ENCODE measurements at places on chromosomes 11 and 22.

- DNase-seq = peak; percentile 81
Measured at GRCh38 chr22:30178181-30179126, 68.1 kb downstream of the LIF start.

DNA sequence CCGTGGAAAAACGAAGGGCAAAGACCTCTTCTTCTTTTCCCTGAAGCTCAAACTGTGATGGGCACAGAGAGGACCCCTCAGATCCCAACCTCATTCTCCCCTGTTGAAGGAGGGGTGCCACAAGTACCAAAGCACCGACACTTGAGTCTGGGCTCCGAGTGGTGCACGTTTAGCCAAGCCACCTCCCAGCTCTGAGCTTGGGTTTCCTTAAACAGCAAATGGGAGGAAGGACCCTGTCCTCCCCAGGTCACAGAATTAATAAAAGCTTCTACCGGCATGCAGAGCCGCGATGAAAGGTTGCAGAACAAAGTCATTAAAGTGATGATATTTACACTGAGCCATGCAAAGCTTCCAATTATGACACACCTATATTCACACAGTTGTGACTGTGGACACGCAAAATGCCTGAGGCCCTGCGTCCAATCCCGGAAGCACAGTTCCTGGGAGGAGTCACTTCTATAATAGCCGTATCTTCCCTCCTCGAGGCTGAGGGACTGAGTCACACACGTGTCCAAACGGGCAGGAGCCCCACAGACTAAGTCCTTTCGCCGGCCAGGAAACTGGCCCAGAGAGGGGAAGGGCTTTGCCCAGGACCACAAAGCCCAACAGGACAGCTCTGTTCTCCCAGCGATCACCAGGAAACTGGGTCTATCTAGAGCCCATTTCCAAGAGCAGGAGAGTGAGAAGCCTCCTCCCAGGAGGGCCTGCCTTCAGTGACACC is 922 bp upstream of the CSNK1E start:
- no peak for DNase-seq

DNA sequence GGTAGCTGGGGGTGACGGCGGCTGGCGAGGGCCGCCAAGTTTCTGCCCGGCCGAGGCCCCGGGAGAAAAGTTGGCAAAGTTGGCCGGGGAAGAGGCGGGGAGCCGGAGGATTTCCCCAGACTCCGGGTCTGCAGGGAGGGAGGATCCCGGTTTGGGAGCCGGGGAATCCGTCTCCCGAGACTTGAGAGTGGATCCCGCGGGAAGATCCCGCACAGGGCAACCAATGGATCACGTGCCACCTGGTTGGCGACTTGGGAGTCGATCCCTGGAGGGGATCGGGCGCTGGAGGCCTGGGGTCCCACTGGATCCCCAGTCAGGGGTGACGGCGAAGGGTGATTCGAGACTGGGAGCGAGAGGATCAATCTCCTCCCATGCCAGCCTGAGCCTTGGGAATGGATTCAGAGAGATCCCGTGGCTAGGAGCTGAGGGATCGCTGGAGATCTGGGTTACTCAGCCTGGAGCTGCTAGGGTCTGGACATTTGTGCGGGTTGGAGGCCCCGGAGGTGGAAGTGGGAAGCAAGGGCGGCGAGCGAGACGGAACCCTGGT is 394 bp downstream of the KIAA1671 start:
- DNase-seq = no peak

GRCh38 chr11:112123129-112123528 is 36.5 kb downstream of the SDHD start:
- no peak for DNase-seq

DNA sequence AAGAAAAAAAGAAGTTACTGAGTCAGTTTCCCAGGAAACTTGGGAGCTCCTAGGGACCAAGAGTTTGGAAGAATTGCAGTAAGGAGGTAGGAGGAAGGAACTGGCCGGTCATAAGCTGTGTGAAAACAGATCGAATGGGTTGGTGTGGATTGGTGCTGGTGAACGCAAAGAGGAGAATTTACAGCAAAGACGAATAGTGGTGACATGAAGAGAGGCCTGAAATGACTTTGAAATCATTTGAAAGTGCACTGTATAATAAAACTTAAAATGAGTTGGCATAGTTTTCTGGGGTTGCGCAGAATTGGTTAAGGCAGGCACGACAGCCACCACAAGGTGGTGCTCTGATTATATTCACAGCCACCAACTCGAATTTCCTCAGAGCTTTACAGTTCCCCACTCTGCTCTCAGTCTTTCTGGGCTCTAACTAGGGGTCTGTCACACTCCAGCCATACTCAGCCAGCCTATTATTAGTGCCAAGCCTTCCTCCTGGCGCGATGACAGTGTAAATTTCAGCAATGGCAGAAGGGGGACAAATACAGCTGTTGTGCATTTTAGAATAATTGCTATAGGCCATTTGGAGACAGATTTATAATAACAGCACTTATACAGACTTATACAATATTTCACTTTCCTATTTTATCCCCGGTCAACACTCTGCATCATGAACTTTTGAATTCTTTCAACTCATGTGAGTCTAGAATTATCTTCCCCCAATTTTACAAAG is 8.3 kb upstream of the HTR3B start:
- no peak for DNase-seq

DNA sequence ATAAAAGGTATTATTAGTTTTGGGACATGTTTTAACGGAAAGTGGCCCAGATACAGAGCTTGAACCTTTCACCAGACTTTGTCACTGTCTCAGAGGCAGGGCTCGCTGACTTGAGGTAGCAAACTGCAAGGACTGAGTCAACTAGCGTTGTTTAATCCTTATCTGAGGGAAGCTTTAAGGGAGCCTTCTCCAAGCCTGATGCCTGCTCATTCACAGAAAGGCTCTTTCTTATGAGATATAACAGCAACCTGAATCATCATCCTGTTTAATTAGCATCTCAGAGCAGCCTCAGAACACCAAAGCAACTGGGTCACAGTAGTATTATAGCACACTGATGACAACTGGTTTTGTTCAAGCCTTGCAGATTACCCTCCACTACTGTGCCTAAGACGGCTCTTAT is 54.2 kb upstream of the CYP2D6 start:
- DNase-seq = no peak

GRCh38 chr11:128919216-128919615 is 23.5 kb downstream of the TP53AIP1 start:
- peak; percentile 34 for DNase-seq

DNA sequence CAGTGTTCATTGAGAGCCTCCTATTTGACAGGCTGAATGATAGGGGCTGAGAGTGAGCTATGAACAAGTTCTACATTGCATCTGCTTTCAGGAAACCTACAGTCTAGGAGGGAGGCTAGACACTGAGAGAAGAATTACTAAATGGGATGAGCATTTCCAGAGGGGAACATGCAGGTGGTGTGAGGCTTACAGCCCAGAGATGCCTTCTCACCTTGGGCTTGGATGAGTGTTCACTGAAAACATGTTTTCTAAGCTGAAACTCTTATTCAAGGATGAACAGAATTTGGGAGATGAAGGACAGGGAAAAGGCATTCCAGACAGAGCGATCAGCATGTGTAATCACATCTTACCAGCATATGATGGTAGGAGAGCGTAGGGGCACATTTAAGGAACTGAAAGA is 177.5 kb upstream of the E2F8 start:
- DNase-seq = no peak

DNA sequence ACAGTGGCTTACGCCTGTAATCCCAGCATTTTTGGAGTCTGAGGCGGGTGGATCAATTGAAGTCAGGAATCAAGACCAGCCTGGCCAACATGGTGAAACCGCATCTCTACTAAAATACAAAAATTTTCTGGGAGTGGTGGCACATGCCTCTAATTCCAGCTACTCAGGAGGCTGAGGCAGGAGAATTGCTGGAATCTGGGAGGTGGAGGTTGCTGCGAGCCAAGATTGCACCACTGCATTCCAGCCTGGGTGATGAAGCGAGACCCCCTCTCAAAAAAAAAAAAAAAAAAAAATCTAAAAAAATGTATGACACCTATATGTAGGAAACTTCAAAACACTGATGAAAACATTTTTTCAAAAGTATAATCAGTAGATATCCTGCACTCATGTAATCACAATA is 242.7 kb upstream of the CHORDC1 start:
- no peak for DNase-seq

DNA sequence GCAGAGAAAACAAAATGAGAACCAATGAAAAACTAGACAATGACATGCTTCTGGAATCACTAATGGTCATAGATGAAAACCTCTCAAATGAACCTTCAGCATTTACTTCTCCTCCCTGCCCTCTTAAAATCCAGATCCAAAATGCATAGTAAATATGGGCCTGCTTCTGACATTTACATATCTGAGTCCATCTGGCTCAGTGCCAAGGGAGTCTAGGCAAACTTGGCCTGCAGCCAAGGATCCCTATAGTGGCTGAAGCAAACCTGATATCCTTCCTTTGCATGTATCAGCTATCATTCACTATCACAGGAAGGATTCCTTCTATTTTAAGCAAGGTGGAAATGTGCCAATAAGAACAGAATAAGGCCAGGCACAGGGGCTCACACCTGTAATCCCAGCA is 104.8 kb downstream of the C11orf58 start:
- DNase-seq = no peak

DNA sequence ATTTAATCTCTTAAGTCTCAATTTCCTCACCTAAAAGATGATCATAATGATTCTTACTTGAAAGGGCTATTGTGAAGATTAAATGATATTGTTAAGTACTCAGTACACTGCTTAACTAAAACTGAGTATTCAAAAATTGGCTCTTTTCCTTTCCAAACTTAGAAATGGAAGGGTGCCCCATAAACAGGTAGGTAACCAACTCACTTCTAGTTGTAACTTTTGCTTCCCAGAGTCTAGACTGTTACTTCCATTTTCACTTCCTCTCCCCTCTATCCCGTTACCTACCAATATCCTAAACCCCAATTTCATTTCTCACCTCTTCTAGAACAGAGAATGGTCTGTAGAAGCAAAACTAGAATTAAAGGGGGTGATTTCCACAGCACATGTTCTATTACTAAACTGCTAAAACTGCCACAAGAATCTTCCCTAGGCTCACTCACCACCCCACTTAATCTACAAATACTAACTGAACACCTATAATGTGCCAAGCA is 50.0 kb downstream of the RRAS2 start:
- no peak for DNase-seq

- DNase-seq = no peak
Measured at GRCh38 chr11:60866911-60867870, at the start of gene ZP1. Gene ZP1 (plus strand): TSS chr11:60867542. CDS start chr11:60867562, 20 bp downstream.

- DNase-seq = no peak
Measured at GRCh38 chr11:24198481-24198880, 298.4 kb upstream of the LUZP2 start.

DNA sequence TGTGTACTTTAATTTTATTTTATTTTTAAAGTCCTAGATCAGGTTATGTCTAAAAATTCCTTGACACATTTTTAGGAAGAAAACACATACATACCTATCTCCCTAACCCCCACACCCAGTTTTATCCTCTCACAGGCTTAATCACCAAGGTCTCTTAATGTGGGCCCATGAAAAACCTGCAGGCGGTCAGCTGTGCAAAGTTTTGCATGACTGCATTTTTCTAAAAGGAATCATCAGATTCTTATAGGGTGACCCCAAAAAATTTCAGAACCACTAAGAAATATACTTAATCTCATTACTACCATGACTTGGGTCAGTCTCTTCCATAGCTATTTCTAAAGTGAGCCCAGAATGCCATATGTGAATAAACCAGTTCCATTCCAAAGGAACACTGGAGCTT is 19.8 kb downstream of the SAA1 start:
- no peak for DNase-seq

DNA sequence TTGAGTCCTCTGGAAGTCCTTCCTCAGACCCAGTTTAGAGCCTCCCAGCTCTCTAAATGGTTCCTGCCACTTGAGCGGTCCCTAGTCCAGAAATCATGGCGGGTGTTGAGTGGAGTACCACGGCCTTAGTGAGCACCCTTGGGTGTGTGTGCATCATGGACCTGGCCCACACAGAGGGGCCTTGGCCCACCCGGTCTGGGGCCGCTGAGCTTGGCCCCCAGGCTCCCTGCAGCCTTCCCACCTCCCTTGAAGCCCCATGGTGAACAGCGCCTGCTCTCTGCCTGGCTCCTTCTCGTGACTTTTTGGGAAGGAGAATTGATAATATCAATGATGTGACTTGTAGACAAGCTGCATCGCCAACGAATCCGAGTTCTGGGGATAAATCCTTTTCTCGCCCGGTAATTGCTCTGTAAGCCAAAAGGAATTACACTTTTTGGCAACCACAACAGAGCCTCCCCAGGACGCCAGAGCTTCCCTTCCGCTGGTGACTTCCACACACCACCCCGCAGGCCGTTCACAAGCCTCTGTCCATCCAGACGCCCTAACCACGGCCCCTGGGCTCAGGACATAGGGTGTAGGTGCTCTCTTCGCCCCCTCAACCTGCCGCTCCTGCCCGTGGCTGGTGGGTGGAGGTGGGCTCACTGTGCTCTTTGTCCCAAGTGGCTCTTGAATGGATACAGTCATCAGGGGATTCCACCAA is 93.8 kb downstream of the NECTIN1 start:
- no peak for DNase-seq

- no peak for DNase-seq
Measured at GRCh38 chr11:17513853-17514252, 30.4 kb downstream of the USH1C start.

DNA sequence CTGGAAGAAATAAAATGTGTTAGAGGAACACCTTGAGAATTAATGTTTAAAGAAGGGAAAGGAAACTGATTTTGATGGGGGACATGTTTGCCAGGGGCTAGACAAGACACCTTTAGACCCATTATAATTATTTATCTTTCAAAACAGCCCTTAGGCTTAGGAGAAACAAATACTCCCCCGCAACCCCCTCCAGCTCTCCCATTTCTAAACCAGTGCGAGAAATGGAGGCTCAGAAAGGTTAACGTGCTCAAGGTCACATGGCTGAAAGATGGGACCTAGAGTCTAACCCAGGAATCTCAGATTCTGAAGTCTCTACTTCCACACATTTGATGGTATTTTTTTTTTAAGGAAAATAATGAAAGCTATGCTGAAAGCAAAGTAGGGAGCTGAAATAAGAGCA is 18.0 kb downstream of the EHF start:
- no peak for DNase-seq

GRCh38 chr11:45432910-45433309 is 146.8 kb upstream of the SYT13 start:
- no peak for DNase-seq

GRCh38 chr11:134517621-134518293 is 105.7 kb upstream of the B3GAT1 start:
- DNase-seq = no peak

GRCh38 chr11:30429550-30429949 is 106.6 kb downstream of the ARL14EP start:
- no peak for DNase-seq

DNA sequence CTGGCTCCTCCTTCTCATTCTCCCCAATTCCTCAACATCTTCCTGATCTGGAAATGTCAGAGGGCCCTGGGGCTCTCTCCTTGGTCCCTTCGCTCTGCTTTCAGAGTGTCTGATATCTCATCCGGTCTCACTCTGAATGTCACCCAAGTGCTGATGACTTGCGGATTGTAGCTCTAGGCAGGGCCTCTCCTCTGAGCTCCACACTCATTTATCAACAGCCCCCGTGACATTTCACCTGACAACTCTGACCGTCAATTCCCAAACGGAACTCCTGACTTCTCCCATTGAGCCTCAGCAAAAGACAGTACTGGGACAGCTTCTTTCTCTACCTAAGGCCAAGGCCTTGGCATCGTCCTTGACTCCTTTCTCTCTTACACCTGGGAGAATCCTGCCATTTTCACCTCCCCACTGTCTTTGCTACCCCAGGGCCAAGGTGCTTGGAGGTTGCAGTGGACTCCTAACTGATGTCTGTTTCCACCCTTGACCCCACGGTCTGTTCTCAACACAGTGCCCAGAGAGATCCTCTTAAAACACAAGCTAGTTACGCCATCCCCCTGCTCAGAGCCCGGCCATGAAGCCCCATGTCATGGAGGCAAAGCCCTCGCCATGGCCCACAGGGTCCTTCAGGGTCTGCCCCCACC is 57.5 kb upstream of the THY1 start:
- no peak for DNase-seq

Data from stimulated activated naive CD8-positive, alpha-beta T cell treated with anti-CD3 and anti-CD28 coated beads, Interleukin-15, amount 100 ng/mL, for 72 hours (primary cell).